ENCODE measurements at places on chromosomes 7 and 10.

DNA sequence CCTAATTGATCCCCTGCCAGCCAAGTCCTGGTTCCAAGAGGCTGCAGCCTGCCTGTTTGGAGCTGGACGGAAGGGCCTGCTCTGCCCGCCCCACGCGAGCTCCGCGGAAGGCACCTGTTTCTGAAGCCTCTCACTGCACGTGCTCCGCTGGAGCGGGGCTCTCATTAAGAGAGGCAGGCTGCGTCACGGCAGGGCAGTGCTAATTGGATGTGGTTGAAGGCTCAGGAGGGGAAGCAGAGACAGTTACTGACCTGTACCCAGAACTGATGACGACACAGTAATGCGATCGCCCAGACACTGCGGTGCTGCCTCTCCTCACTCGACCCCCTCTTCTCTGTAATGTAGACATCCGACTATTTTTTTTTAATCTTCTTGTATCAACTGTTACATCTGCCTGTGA, 411.1 kb upstream of the MGMT start:
- DNase-seq, result no peak

- no peak for DNase-seq
Observed at GRCh38 chr10:120945182-120945581, 94.0 kb downstream of the WDR11 start.

GRCh38 chr7:84924353-84924752, 262.5 kb downstream of the SEMA3D start:
- DNase-seq, result no peak

GRCh38 chr7:30403477-30403876, 75.1 kb downstream of the NOD1 start:
- no peak for DNase-seq

GRCh38 chr7:122268101-122268500, 36.4 kb downstream of the FEZF1 start:
- no peak for DNase-seq

GRCh38 chr7:49822856-49823255, 49.4 kb downstream of the VWC2 start:
- no peak for DNase-seq

DNA sequence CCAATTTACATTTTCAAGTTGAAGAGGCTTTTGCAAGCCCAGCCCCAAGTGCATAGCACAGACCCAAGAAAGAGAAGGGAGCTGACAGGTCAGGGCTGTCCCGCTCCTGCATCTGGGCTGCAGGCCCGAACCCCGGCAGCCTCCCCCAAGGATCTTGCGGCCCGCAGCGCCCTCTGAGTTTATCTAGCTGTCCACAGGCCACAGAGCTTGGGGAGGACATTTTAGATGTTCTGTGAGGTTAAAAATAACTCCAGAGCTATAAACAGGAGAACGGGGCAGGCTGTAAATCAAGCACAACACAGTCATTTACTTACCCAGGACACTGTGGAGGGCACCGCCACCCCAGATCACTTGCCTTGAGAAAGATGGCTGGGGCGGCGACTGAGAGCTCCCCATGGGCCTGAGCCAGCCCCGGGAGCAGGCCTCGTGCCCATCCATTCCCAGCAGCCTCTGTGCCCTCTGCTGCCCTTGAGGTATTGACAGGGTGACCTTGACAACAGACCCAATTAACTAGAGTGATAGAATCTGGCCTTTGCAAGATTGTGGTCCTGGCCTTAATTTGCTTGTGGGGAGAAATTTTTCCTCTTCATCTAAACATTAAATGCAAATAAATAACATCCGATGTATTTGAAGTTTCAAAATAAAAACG, 563.0 kb downstream of the TCERG1L start:
- no peak for DNase-seq

All from RKO (cell line).